ENCODE measurements at places on chromosomes 4 and X.

- DNase-seq: no peak
These were observed 18.0 kb upstream of the MAEA start for GRCh38 chr4:1271686-1272085.

DNA sequence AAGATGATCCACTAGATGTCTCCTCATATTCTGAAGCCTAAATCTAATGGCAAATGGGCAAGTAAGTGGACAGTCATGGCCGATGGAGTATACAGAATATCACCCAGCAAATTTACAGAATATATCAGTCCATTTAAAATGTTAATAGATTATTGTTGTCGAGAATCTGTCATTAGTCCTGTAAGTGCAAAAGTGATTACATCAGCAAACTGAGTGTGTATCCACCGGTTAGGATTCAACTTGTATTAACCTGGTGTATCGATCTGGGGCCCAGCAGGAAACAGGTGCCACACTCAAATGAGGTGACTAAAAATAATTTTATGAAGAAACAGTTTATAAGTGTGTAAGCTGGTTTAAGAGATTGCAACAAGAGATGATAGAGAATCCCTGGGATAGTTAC, 367.9 kb upstream of the FAM47C start:
- DNase-seq: no peak

- no peak for DNase-seq
These were observed 45.8 kb downstream of the LDB2 start for GRCh38 chr4:16852644-16853043.

- DNase-seq: no peak
These were observed 132.6 kb downstream of the INPP4B start for GRCh38 chr4:142713282-142714030.

DNA sequence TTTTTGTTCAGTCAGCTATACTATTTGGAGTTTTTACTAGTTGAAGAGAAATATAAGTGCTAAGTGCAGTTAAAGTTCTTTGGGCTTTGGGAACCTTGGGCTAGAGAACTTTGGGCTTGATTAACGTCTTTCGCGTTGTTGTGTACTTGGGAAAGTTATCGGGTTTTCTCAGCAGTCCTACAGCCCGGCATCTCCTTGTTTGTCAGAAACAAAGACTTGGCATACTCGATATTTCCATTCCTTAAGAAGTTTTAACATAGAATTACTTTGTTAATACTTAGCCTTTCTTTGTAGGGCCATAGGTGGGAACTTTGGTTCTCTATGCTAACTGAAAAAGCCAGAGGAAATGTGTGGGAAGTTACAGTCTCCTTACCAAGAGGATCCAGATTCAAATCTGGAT, 28.7 kb downstream of the RAPGEF2 start:
- no peak for DNase-seq

DNA sequence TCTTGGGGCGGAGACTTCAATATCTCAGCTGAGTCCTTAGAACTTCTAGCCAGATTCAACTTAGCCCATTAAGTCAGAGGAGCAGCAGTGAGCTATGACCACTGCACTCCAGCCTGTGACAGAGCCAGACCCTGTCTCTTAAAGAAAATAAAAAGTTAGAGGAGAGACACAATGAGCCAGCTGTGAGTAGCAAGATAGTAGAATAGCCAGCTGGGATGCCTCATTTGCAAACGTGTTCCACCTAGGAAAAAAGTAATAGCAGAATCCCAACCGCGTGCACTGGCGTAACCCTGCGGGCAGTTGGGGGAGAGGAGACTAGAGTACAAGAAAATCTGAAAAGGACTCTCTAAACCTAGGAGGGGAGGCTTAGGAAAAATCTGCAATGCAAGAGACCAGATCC, 133.2 kb upstream of the ANXA3 start:
- no peak for DNase-seq

All from activated T-helper 9 cell treated with anti-CD3 and anti-CD28 coated beads, Interleukin-2, amount 50 U/mL, for 16 hours (primary cell).